ENCODE measurements at places on chromosomes 13 and 19.

GRCh38 chr13:77811381-77811780 lies 107.2 kb downstream of the EDNRB start:
- no peak for DNase-seq

- DNase-seq: peak; percentile 67
Measured at GRCh38 chr19:56252699-56253422, 19.7 kb upstream of the EDDM13 start.

DNA sequence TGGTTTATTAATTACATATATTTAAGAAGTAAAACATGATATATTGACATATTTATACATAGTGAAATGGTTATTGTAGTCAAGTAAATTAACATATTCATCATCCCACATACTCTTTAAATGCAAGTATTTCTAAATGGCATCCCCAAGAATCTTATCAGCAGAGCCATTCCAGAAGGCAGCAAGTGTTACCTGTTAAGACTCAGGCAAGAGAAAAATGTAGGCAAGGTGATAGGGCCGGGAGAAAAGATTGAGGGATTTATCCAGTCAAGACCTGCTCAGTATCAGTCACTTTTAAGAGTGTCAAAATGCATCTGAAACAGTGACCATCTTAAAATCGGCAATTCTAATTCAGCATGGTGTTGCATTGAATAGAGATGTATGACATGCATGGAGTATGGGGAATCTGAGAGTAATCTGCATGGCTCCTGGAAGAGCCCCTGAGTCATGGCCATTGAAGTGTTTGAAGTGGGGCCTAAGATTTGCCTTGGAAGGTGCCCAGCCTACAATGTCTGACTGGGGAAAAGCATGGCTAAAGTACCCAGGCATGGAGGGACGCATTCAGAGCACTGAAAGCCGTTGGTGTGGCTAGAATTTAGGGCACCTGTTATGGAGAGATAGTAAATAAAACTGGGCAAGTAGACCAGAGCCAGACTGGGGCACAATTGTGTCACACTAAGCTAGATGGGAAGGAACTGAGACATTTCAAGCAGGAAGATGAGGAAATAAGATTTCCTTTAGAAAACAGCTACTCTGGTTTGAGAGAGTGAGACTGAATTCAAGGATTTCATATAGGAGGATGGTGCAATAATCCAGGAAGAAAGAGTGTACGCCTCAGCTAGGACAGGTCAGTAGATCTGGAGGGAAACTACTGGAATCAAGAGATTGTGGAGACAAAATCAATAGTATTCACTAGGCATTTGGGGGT lies 25.0 kb upstream of the C1QTNF9B start:
- DNase-seq: peak; percentile 27

- DNase-seq: no peak
Measured at GRCh38 chr13:98523455-98524102, 53.3 kb downstream of the STK24 start.

- no peak for DNase-seq
Measured at GRCh38 chr19:54388802-54389139, 24.0 kb upstream of the LAIR1 start.

- DNase-seq: no peak
Measured at GRCh38 chr19:54355675-54356074, 9.1 kb downstream of the LAIR1 start.

DNA sequence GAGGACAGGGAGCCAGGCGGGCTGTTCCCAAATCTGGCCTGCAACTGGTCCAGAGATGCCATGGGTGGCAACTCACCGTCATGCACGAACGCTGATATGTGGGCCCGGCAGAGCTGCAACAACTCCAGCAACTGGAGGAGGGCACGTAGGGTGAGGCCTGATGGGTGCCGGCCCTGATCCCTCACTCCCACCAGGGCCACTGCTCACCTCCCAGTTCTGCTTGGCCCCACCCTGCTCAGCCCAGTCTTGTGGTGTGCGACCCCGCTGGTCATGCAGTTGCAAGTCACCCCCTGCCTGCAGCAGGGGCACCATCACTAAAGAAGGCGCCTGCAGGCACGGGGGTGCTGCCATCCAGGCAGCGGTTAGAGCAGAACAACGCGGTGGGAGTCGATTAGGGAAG lies 16.9 kb downstream of the ARHGAP33 start:
- no peak for DNase-seq

DNA sequence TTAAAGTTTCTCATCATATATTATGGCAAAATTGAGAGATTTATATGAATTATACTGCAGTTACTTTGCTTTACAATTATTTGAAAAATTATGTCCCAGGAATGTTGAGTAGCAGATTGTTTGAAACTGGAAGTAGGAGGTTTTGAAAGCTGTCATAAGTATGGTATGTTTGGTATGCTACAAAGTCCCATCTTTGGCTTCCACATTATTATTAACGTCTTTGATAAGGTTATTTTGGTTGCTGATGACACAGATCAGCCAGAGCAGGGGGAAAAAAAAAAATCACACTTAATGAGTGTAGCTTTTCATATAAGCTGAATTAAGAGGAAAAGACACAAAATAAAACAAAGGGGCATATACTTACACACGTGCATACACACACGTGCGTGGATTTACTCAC lies 130.1 kb downstream of the SLITRK1 start:
- peak; percentile 83 for DNase-seq

DNA sequence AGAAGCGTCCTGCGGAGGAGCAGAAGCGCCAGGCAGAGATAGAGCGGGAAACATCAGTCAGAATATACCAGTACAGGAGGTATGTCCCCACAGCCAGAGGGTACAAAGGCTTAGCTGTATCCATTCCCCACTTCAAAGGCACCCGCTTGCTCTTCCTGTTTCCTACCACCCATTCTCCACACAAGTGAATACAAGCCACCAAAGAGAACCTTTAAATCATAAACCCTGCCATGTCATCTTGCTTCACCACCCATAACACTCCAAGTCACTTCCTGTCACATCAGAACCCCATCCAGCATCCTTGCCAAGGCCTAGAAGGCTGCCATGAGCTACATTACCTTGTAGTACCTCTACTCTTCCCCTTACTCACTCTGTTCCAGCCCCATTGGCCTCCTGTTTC lies 205.8 kb downstream of the LMO7 start:
- DNase-seq: no peak

Data from ELR (cell line).